ENCODE measurements at places on chromosomes 3 and 15.

GRCh38 chr3:157857440-157857839 is 248.8 kb downstream of the SHOX2 start:
- no peak for DNase-seq

GRCh38 chr3:45798034-45798433 is 1.7 kb upstream of the SLC6A20 start:
- DNase-seq = no peak

DNA sequence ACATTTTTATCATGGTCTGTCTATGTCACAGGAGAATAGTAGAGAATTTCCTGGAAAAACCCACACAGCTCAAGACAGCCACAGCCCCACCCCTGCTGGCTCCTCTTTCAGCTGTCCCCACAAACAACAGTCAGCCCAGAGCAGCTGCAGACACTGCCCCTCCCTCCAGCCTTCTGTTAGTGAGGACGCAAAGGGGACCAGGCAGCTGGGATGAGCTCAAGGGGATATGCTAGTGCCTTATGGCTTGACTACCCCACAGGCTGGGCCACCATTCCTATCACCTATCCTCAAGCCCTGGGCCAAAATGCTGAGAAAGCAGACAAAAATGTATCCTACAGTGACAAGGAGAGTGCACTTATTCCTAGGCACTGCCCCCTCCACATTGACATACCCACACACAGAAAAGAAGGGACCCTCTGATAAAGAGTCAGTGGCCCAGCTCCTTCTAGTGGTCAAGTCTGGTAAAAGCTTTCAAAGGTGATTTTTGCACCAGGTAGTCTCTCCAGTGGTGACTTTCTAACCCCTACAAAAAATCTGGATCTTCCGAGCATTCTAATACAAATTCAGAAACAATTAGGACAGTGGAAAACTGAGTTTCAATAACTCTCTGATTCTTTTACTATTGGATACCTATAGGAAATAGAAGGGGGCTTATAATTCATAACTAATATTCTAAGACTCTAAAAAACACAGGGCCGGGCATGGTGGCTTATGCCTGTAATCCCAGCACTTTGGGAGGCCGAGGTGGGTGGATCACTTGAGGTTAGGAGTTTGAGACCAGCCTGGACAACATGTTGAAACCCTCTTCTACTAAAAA is 3.0 kb upstream of the MAP1A start:
- DNase-seq = no peak

DNA sequence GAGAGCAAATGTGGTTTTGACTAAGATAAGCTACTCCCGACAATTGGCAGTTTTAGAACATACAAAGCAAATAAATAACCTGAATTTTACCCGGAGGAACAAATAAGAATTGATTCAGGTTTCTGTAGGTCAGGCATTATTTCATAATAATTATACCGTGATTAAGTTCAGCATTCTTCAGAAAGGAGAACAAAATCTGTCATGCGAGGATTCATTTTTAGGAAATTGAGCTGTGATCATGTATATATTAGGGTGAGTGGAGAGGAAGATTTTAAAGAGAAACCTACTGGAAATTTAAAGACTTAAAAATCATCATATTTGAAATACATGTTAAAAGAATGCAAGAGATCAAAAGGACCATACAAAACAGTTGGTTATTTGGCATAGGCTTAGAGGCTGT is 20.5 kb downstream of the ZNF609 start:
- no peak for DNase-seq

DNA sequence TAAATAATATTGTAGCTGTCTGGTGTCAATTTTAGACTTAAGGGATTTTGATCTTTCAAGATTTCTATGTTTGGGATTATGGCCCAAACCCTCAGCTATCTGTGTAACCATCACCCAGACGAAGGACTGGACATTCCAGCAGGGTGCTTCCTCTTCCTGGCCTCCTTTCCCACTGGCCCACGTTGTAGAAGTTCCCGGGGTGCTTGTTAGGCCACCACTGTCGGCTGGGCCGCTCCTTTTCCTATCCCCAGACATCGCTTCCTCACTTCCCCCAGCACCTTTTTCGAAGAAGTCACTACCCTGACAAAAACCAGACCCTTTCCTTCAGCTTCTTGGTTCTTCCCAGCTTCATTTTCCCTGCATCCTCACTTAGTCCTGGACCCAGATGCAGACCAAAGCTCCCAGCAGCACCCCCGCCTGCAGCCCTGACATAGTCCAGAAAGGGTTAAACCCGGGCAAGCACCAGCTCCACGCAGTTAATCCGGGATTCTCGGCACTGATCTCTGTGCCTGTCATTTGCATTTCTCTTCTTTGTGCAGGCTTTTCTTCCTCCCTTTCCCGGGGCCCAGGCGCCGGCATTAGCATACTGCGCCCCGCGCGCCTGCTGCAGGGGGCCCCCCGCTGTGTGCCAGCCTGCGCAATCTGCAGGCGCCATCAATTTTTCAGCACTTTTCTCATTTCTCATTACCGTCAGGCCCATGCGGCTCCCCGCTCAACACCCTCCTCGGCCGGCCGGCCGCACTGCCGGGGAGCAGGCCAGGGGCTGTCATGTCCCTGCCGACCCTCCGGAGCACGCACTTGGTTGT is 90.6 kb downstream of the ZNF621 start:
- no peak for DNase-seq

DNA sequence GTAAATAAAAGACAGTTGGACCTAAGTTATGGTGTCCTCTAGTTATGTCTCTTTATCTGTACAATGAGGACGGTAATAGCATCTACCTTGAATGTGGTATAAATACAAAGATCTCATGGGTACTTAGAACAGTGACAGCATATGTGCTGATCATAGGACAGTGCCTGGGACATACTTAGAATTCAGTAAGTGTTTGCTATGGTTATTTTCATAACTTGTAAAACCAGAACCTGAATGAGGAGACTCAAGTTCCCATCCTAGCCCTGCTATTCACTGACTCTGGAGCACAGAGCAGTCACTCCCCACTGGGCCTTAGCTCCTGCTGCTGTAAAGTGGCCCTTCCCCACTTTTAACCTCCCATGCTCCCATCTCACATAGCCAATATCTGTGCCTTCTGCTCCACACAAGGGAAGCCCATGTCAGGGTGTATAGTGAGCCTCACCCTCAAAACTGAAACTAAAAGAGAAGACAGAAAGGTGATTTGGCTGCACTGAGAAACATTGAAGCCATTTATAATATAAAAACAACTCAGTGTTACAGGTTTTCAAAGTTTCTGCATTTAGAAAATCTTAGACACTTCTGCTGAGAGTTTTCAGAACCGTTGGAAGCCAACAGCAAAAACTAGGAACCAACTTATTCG is 225.4 kb upstream of the UBE2E2 start:
- DNase-seq = no peak

- no peak for DNase-seq
Measured at GRCh38 chr15:33395846-33396245, 85.1 kb downstream of the RYR3 start.

- DNase-seq = no peak
Measured at GRCh38 chr3:185813691-185814215, 11.1 kb downstream of the IGF2BP2 start.

- no peak for DNase-seq
Measured at GRCh38 chr3:36843065-36844051, 79.0 kb upstream of the DCLK3 start.

DNA sequence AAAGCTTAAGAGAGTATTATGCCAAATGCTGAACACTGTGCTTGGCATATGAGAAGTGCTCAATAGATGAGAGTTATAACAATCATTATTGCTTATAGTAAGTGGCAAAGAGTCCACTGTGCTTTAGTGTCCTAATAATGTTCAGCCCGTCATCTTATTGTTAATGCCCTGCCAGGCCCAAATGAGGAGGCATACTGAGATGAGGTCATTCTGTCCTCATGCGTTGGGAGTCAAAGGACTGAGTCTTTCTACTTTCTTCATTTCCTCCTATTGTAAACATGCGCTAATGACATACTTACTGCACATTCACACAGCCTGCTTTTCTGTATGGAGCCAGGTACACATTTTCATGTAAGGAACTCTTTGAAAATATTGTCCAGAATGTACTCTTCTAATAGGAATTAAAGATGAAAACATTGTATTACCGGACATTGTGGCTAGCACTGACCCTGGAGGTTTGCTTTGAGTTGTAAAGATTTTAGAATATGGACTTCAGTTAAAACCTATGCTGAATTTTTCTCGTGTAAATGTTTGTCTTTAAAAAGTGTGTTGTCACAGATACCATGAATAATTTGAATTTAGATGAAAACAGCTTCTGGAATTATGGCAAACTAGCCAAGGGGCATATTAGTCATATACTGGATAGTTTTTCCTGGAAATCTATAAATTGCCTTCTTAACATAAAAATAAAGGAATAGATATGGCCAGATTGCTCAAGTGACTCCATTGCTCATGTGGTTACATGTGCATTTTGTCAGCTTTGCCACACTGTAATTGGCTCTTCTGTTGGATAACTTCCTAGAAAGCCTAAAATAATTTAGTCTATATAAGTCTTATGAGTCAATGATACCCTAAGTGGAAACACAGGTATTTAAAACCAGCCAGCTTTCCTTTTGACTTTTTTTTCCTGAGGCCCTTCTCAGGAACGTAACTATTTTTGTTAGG is 38.3 kb downstream of the KBTBD12 start:
- no peak for DNase-seq

GRCh38 chr3:154177406-154177805 is 56.2 kb downstream of the ARHGEF26 start:
- DNase-seq = no peak

GRCh38 chr15:47705281-47705997 is 11.9 kb upstream of the SEMA6D start:
- DNase-seq = no peak

GRCh38 chr3:46619845-46620778 is 7.8 kb downstream of the FAM240A start:
- no peak for DNase-seq

- no peak for DNase-seq
Measured at GRCh38 chr3:10392244-10392643, 71.3 kb upstream of the SEC13 start.

DNA sequence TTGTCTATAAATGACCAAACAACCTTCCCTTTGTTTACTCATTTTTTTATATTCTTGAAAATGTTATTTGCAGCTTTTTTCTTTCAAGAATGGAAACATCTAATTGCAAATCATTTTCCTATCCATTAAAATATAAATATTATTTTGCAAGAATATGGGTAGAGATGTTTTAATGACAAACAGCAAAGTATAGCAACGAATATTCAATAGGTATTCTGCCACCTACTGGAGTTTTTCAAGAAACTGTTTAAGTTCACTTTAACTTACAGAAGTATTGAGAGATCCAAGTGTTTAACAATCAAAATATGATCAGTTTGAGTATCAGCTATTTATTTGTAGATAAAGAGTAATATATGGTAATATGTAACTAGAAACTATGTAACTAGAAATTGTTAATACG is 6.9 kb upstream of the EOGT start:
- no peak for DNase-seq

DNA sequence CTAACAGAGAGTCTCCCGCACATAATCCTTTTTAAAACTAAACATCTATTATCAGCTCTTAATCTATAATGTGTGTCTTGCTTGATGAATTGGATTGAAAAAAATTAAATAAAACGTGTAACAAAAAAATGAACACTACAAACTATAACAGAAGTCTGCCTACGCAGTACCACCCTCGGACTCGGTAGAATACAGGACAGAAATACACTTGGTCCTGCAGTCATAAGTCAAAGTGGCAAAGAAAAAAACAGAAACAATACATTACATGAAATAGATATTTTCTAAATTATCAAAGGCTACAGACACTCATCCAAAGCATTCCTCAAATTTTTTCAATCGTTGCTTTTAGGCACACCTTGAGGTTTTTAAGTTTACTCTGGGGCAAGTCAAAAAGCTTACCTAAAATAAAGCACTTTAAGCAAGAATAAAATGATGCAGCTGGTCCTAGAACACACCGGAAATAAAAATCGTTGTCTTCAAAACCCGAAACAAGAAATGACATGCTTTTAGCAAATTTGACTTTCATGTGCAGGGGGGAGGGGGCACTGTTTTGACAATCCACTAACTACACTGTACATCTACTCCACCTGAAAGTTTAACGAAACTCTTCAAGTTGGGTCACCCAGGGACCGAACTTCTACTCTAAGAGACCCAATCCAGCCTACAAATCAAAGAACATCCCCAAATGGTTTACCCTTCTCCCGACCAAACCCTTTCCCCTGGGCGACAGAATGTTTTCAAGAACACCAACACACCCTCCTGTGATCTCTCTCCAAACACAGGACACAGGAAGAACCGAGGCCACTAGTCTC is 1.3 kb downstream of the ADAM10 start:
- no peak for DNase-seq

DNA sequence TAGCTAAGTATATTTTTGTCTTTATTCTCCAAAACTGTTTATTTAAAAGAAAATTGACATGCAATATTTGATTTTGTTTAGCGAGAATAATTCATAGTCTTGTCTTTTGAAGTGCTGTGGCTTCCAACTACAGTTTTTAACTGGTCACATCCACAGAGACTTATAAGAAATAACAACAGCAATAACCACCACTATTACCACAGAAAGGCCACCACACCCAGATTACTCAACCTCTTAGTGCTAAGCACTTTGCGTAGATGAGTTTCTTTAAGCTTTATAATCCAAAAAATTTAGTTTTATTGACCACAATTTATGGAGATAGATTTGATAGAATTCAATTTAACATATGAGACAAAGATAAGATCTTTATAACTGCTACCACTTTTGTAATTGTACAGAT is 468.4 kb upstream of the UBE2E2 start:
- DNase-seq = no peak

GRCh38 chr3:106345353-106346027 is 476.7 kb upstream of the CBLB start:
- DNase-seq = no peak

GRCh38 chr3:33789183-33789954 is 9.1 kb upstream of the PDCD6IP start:
- no peak for DNase-seq

- no peak for DNase-seq
Measured at GRCh38 chr3:36695113-36695768, 69.1 kb downstream of the DCLK3 start.

DNA sequence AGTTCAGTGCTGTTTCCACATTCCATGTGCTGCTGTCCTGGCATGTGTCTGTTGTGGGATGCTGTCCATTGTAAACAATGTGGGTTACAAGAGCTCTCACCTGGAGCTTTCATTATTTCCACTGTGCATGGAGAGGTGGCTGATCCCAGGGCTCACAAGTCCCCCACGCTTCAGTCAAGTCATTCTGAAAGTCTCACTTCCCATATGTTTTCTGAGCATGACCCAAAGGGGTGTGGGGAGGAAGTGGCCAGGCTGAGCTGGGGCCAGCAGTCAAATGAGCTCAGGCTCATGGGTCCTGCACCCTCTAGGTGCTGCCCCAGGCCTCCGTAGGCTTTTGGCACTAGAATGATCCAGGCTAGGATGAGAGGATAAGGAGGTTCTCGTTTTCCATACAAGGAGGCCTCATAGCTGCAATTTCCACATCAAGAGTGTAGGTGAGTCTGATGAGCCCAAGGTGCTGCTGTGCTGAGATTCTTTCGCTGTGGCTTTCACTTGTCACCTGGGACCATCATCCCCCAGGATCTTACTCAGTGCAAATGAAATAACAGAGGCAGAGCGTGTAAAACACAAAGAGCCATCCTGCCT is 22.0 kb downstream of the STARD5 start:
- peak; percentile 49 for DNase-seq

GRCh38 chr15:101023501-101024072 is 104.4 kb downstream of the LRRK1 start:
- no peak for DNase-seq

GRCh38 chr3:193016437-193016901 is 98.8 kb upstream of the MB21D2 start:
- no peak for DNase-seq

GRCh38 chr3:78801926-78802561 is 965.8 kb downstream of the ROBO1 start:
- DNase-seq = no peak
